CD4-positive, alpha-beta T cell treated with Interferon gamma for 1 hour (primary cell): ENCODE measurements at places on chromosomes 16 and 17.

GRCh38 chr16:17544785-17545184 is 74.0 kb upstream of the XYLT1 start:
- DNase-seq: no peak

DNA sequence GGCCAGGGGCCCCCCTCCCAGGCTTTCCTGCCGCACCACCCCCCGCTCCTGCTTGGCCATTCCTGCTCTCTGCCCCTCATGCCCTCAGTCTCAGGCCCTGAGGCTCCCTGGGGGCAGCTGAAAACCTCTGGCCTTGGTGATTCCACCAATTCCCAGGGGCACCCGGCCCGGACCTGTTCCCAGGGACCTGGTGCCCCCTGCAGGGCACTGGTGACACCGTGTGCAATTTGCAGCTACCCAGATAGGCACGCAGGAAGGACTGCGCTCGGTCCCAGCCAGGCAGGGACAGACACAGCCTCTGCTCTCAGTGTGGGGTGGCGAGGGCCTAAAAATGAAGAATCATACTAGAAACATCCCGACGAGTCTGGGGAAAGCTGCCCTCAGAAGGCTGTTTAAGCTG is 13.4 kb downstream of the WFDC1 start:
- no peak for DNase-seq

DNA sequence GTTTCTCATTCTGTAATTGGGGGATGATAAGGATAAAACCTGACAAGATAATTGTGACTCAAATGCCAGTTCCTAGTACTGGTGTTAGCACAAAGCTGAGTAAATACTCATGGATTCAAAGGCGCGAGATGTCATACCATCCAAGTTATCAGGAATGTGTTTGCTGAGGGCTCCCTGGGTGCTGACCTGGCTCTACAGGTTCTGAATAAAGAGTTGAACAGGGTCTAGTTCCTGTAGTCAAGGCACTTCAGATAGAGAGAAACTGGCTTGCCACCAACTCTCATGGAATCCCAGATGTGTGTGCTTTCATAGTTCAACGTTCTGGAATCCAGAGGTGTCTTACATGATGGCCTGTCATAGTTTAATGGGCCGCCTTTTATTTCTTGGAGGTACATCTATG is 141.6 kb downstream of the PRKCA start:
- no peak for DNase-seq

DNA sequence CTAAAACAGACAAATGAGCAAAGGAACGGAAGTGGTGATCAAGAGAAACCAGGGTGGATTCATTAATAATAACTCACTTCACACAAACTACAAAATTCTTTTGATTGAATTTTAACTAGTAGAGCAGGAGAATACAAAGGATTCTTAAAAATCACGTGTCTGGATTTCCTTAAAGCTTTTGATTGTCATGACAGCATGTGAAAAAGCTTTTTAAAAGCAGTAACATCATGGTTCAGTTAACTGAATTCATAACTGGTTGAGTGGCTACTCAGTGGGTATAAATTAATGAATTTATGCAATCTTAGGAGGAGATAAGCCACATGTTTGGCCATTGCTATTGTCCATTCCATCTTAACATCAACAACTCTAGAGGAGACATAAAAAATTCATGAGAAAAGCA is 333.2 kb downstream of the SLC39A11 start:
- DNase-seq: no peak

GRCh38 chr16:85270374-85270773 is 158.1 kb upstream of the CIBAR2 start:
- DNase-seq: no peak

DNA sequence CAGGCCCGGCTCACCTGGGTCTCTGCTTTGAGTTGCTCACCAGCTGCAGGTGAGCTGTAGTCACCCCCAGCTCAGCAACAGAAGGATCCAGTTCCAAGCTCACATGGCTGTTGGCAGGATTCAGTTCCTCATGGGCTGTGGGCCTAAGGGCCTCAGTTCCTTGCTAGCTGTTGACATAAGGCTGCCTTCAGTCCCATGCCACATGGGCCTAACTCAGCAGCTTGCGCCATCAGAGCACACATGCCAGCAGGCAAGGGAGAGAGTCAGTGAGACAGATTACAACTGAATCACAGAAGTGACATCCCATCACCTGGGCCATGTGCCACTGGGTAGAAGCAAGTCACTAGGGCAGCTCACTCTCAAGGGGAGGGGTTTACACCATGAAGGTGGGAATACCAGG is 24.7 kb downstream of the PSMD7 start:
- no peak for DNase-seq

DNA sequence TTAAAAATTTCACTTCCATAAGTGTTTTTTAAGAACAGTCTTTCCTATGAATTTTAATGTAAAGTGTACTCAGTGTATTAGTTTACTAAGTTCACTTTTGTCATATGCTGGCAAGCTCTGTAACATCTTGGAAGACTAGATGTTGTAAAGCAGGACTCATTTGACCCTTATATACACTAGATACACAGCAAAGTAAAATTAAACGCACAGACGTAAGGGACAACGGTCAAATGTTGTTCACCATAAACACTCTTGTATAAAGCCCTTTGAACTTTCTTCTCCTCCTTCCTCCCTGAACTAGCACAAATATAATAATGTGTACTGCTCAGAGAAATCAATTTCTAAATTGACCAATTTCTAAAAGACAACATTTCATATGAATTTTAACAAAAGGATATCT is 7.0 kb upstream of the GOT2 start:
- DNase-seq: no peak

- no peak for DNase-seq
These were observed 7.9 kb downstream of the KLHDC4 start for GRCh38 chr16:87757841-87758426.

- DNase-seq: no peak
These were observed 232.6 kb downstream of the FTO start for GRCh38 chr16:53936529-53936928.

GRCh38 chr17:73899839-73900238 is 255.6 kb upstream of the SDK2 start:
- DNase-seq: no peak

GRCh38 chr17:64004903-64005733 is 7.0 kb downstream of the PRR29 start:
- DNase-seq: no peak

DNA sequence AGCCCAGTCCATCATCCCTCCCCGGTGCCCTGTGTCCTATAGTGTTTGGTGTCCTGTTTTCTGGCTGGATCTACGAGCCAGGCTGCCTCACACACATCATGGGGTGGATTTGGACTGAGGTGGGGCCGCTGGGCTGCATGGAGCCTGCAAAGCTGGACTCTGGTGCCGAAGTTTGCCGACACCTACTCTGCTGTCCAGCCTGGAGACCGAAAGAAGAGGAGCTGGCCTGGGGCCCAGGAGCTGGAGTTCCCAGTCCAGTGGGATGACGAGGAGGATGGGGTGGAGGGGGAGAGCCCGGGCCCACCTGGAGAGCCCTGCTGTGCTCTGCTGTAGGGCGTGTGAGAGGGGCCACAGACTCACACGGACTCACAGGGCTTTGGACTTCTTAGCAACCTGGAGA is 40.3 kb upstream of the ENPP7 start:
- no peak for DNase-seq
